ENCODE measurements at places on chromosomes 1 and 21. TPM values are rescaled to one million over a fixed set of nuclear protein-coding genes. Genes with fewer than 3 reads are reported as not detected.

Gene F13B
- not detected for total RNA-seq

Gene TEDDM1
- total RNA-seq: not detected

Gene PRAMEF26
- total RNA-seq: not detected

Gene LORICRIN
- total RNA-seq: not detected

Gene PGLYRP4
- not detected for total RNA-seq

- H3K4me1 ChIP-seq: peaks cover 7% of the 10 kb centered on the region
- H3K27ac ChIP-seq: no peak overlapping the region
- DNase-seq: no peak
- H3K36me3 ChIP-seq: peaks cover 2% of the 10 kb centered on the region
Measured at GRCh38 chr1:21090463-21090862, 86.2 kb downstream of the EIF4G3 start.

DNA sequence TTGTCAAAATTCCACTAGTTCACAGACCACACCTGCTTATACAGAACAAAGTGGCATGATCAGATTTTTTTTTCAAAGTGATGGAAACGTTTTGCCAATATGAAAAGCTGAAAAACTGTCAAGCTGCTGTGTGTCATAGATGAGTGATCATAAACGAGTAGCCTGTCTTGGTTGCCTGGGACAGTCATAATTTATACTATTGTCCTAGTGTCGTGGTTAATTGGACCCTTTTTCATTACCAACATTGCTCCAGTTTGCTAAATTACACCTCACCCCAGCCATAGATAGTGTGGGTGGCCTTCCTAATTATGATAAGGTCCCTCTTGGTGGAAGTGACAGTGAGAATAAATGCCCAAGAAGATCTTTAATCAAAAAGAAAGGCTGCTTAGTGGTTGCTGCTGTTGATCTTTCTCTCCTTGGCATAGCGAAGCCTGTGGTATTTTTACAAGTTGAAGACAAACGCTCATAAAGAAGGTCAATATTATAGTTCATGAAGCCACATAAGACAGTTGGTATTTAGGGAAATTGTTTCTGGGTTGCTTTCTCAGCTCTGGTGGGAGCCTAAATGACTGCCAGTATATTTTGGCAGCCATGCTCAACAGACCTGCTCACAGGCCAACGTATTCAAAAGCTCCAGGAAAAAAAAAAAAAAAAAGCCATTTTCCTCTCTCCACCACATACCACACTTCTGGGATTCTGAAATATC, 478.1 kb downstream of the PLA2G4A start:
- no peak overlapping the region for H3K27ac ChIP-seq
- H3K36me3 ChIP-seq: no peaks in the 10 kb centered on the region
- DNase-seq: no peak
- H3K27me3 ChIP-seq: no peaks in the 10 kb centered on the region
- H3K4me3 ChIP-seq: no peak overlapping the region

DNA sequence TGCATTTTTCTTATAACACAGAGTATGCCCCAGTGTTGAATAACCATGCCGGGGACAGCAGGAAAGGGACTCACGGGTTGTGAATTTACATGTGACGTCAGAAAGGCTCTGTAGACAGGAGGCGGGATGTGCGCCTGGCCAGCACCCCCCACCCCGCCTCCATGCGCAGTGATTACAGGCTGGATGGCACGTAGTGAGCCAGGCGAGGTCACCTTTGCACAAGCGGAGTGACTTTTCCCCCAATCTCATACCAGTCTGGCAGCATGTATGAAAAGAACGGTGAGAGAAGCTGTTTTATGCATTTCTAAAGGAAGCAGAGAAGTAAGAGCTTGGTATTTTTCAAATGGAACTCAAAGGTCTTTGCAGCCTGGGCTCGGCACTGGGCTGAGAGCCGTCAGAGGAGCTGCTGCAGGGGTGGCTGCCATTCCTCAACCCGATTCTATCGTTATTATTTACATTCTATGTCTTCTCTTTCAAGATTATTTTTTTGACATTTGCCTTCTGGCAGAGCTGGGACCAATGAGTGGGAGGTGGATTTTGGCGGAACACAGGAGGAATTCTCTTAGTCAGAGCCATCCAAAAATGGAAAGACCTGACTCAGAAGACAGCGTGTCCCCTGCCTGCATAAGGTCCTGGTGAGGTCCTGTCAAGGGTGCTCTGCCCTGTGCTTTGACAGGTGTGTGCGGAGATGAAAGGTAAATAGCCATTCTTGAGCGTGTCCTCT, 115.6 kb upstream of the SLC45A1 start:
- no peak overlapping the region for H3K27ac ChIP-seq
- no peak overlapping the region for H3K4me3 ChIP-seq
- H3K27me3 ChIP-seq: peaks cover 4% of the 10 kb centered on the region
- no peaks in the 10 kb centered on the region for H3K36me3 ChIP-seq

GRCh38 chr21:43658769-43659135, 536 bp downstream of the HSF2BP start:
- no peak for DNase-seq
- H3K27ac ChIP-seq: peak overlapping the region; percentile 94
- peaks cover 2% of the 10 kb centered on the region for H3K36me3 ChIP-seq
- peaks cover 22% of the 10 kb centered on the region for H3K4me1 ChIP-seq

DNA sequence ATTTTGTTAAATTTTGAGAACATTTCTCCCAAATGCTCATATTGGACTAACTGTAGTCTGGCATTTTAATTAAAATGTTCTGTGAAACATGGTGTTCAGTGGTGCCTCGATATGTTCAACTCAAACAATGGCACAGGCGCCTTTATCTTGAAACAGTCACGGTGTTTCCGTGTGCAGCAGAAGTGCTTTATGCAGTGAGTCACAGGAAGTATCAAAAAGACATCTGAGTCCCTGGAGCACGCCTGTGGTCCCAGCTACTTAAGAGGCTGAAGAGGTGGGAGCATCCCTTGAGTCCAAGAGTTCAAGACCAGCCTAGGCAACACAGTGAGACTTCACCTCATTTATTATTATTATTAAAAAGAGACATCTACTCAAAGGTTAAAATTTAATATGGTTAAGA, 52.2 kb downstream of the GREM2 start:
- no peak for DNase-seq
- no peak overlapping the region for H3K27ac ChIP-seq
- peaks cover 8% of the 10 kb centered on the region for H3K4me1 ChIP-seq
- no peaks in the 10 kb centered on the region for H3K27me3 ChIP-seq
- no peak overlapping the region for H3K4me3 ChIP-seq
- no peaks in the 10 kb centered on the region for H3K36me3 ChIP-seq

GRCh38 chr1:58084266-58084665, 462.3 kb downstream of the OMA1 start:
- H3K27me3 ChIP-seq: peaks cover 10% of the 10 kb centered on the region
- H3K4me3 ChIP-seq: no peak overlapping the region
- no peak for DNase-seq
- H3K27ac ChIP-seq: no peak overlapping the region

- peaks cover 5% of the 10 kb centered on the region for H3K36me3 ChIP-seq
- H3K4me3 ChIP-seq: no peak overlapping the region
- peaks cover 68% of the 10 kb centered on the region for H3K4me1 ChIP-seq
Measured at GRCh38 chr1:42312576-42313212, 22.3 kb downstream of the FOXJ3 start.

DNA sequence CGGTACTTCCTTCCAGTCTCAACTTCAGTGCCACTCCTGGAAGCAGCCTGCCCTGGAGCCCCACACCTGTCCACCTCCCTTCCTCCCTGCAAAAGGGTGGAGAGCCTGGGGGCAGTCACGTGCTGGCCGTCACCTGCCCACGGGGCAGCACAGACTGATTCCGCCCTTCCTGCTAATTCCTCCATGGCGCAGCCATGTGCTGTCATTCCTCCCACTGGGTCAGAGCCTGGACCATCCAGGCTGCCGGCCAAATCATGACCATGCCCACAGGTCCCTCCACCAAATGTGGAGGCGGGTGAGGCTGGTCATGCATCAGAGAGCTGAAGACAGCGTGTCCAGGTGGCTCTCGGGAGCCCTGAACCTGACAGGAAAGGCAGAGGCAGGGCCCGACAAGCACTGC, 24.4 kb upstream of the GPR153 start:
- no peaks in the 10 kb centered on the region for H3K27me3 ChIP-seq
- no peak for DNase-seq
- H3K4me3 ChIP-seq: no peak overlapping the region
- H3K27ac ChIP-seq: no peak overlapping the region

GRCh38 chr1:158121604-158122254, 59.0 kb upstream of the CD1D start:
- peaks cover 2% of the 10 kb centered on the region for H3K36me3 ChIP-seq
- peaks cover 14% of the 10 kb centered on the region for H3K4me1 ChIP-seq
- H3K27me3 ChIP-seq: peaks cover 76% of the 10 kb centered on the region
- H3K27ac ChIP-seq: no peak overlapping the region
- H3K4me3 ChIP-seq: no peak overlapping the region

- no peak overlapping the region for H3K27ac ChIP-seq
- no peak for DNase-seq
- no peaks in the 10 kb centered on the region for H3K4me1 ChIP-seq
- no peaks in the 10 kb centered on the region for H3K36me3 ChIP-seq
- no peak overlapping the region for H3K4me3 ChIP-seq
Measured at GRCh38 chr21:30714456-30714855, 4.1 kb downstream of the KRTAP21-3 start.

GRCh38 chr1:248622570-248623001, 12.3 kb downstream of the OR2T11 start:
- no peak for DNase-seq
- H3K27me3 ChIP-seq: peaks cover 5% of the 10 kb centered on the region
- H3K27ac ChIP-seq: no peak overlapping the region

DNA sequence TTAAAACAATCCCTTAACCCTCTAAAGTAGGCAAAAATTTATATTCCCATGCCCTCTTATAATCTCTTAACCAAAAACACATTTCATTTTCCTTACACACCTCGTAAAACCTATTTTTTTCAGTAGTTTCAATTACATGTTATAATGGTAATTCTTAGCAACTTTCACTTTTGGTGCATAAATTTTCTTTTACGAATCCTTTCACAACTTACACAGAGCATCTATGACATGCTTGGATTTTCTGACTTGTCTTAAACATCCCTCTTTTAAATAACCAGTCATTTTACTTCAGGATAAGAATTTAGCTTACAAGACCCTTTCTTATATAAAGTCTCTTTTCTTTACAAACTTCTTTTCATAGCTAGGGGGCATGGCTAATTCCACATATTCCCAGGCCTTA, 8.9 kb upstream of the MRPL55 start:
- no peak for DNase-seq
- peaks cover 6% of the 10 kb centered on the region for H3K27me3 ChIP-seq
- no peak overlapping the region for H3K27ac ChIP-seq
- no peak overlapping the region for H3K4me3 ChIP-seq
- peaks cover 3% of the 10 kb centered on the region for H3K4me1 ChIP-seq

DNA sequence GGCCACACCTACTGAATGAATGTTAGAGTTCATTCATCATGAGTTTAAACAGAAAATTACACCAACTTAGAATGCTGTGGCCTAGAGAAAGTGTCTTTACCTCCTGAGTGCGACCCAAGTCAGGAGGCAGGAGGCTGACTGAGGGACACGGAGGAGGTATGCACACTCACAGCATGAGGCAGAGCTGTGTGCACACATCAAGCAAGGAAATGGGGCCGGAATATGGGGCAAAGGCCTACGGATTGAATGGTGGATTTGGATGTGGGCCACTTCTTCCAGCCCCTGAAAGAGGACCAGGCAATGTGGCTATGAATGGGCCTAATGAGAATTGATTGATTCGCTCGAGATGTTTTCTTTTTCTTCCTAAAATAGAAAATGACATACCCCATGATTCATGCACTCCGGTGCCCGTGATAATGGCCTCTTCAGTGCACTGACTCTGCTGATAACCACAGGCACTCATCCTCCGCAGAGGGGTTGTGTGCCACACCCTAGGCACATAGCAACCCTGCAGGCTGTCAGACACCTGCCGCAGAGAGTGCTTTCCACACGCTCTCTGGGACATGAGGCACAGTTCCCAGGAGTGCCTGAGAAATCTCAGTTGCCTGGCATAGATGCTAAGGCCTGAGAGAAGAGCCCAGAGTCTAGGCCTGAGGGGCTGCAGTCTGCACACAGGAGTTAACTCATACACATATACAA, 155.5 kb downstream of the GLUL start:
- no peak for DNase-seq
- H3K27ac ChIP-seq: no peak overlapping the region
- H3K27me3 ChIP-seq: peaks cover 10% of the 10 kb centered on the region
- H3K4me3 ChIP-seq: no peak overlapping the region
- peaks cover 3% of the 10 kb centered on the region for H3K36me3 ChIP-seq

DNA sequence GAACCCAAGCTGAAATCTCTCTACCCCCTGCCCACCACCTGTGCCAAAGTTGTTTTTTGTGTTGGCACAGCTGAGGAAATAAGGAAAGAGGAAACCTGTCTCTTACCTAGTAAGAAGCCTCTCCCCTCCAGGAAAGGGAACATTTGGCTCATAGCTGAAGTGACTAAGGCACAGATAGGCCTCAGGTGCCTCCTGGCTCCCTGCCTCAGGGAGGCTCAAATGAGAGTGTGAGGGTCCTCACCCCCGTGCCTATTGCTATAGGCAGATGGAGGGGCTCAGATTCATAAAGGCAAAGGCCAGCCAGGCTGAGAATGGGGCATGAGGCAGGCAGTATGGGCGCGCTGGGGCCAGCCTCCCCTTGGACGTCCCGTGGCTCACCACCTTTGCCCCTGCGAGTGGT, 7.4 kb downstream of the SLC30A2 start:
- H3K4me3 ChIP-seq: peak overlapping the region; percentile 25
- peaks cover 28% of the 10 kb centered on the region for H3K27me3 ChIP-seq
- H3K36me3 ChIP-seq: no peaks in the 10 kb centered on the region
- DNase-seq: no peak

DNA sequence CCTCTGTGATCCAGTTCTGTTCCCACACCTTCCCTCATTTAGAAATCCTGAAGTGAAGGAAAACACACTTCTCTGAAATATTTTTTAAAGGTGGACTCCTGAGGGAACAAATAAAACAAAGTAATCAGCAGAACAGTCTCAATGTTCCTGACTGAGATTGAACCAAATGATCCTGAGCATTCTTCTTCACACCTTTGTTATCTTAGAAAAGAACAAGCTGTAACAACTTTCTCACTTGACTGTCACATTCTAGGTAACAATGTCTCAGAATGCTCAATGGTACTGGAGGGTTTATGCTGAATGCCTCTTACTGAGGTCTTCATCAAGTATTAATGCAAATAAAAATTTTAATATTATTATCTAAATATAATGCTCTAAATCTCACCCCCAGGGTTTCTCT, 40.4 kb upstream of the RGS2 start:
- H3K27ac ChIP-seq: no peak overlapping the region
- H3K4me1 ChIP-seq: no peaks in the 10 kb centered on the region
- H3K4me3 ChIP-seq: no peak overlapping the region

- H3K27ac ChIP-seq: no peak overlapping the region
- H3K4me3 ChIP-seq: no peak overlapping the region
- DNase-seq: peak; percentile 9
- H3K27me3 ChIP-seq: no peaks in the 10 kb centered on the region
Measured at GRCh38 chr1:202852163-202852904, 36.6 kb downstream of the RABIF start.
